ENCODE measurements at places on chromosomes 13 and 19.

DNA sequence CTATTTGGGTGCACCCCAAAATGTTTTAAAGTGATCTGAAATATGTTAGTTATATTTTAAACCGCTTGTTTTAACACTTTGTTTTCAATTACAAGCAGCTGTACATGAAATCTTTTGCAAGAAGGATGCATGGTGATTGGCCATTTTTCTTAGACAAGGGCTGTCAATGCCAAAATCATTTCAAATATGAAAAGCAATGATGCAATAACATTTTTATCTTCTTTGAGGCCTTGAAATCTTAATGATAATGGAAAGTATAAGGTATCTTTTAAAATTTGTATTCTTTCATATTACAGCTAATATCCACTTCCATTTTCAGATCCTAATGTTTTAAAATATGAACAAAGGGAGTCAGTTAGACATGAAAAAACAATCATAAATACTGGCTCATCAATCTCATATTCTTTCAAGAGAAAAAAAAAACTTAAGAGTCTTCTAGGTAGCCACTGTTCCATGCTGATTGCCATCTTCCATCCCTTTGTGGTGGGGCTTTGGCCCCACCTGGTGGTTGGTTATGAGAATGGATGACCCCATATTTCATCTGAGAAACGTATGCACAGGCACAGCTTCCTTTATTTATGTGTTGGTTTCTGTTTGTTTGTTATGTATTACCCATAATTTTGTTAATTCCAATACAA, 330.3 kb upstream of the MIR17HG start:
- DNase-seq = no peak

DNA sequence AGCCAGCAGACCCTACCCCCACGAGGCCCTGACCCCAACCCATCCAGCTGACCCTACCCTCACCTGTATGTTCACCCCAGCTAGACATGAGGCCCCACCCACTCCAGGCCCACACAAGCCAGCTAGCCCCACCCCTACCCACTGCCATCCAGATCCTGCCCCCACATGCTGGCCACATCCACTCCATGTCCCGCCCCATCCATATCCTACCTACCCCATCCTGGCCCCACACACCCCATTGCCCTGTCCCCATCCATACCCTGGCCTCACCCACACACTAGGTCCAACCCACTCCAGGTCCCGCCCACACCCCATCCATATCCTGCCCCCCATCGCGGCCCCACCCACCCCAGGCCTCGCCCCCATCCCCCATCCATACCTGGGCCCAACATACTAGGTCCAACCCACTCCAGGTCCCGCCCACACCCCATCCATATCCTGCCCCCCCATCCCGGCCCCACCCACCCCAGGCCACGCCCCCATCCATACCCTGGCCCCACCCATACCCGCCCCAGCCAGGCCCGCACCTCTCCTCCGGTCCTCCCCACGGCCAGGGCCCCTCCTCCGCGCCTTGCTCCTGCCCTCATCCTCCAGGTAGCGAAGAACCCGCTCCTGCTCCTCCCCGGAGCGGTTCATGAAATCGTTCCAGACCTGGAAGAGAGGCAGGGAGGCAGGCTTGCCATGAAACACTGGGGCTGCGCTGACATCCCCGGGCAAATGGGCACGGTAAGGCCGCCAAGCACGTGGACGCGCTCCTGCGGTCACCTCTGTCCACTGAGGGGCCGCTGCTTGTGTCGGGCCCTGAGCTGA, 7.2 kb downstream of the RNU6-9 start:
- no peak for DNase-seq

DNA sequence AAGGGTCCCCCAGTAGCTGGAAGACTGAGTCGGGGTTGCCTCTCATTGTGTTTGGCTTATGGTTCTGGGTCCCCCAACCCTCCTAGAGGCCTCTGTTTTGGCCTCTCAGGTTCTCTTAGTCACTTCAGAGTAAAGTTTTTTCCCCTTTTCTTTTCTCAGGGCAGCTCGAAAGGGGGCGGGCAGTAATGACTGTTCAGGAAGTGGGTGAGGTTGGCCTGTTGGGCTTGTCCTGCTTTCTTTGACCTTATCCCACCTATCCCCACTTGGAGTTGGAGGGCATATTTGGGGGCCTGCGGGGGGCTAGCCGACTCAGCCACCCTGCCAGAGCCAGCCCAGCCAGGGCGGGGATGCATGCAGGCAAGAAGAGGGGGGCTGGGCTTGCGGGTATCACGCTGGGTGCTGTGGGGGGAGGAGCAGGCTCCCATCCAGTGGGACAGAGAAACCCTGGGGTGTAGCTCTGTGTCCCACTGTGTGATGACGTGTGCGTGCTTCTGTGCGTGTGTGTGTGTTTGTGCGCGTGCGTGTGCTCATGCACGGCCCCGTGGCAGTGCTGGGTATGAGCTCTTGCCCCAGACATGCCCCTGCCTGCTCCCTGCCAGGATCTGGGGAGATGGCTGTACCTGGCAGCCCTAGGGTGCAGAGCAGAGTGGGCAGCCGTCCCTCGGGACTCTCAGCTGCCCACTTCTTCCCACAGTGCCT, 1.4 kb downstream of the CIC start:
- DNase-seq = peak; percentile 38

- DNase-seq = no peak
Measured at GRCh38 chr19:14432791-14433553, at the start of gene PKN1. TSS of gene PKN1 (plus strand) at chr19:14433306. CDS start at chr19:14433522, 216 bp downstream.

DNA sequence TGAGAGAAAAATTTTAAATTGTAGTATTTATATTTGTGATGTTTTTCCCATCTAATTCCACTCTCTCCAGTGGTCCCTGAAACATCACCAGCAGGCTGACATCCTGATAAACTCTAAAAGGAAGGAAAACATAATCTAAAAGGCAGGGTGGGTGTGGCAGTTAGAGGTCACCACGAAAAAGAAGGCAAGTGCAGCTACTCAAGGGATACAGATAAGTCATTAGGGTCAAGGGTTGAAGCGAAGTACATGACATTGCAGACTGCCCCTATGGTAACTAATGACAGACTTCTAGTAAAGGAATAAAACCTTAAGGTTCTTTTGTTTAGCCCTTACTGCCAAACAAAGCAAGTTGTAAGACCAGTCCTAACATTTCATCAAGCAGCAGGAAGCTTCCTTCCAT, 6.0 kb upstream of the NEK3 start:
- no peak for DNase-seq

DNA sequence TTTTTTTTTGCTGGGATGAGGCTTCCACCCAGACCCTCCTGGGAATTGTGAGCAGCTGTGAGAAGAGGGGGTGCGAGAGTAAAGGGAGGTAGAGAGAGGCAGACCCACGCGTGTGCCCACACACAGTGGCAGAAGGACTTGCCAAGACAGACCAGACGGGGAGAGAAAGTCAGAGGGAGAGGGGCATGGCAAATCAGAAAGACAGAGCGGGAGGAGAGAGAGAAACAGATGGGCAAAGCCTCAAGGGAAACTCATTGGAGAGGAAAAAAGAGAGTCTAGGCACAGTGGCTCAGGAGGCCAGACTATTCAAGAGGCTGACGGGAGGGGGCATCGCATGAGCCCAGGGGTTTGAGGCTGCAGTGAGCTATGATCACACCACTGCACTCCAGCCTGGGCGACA, 17.0 kb downstream of the CATSPERG start:
- no peak for DNase-seq

GRCh38 chr13:76889254-76889653, 3.0 kb upstream of the KCTD12 start:
- DNase-seq = no peak

- DNase-seq = no peak
Measured at GRCh38 chr19:17579661-17580244, 24.3 kb downstream of the COLGALT1 start.

DNA sequence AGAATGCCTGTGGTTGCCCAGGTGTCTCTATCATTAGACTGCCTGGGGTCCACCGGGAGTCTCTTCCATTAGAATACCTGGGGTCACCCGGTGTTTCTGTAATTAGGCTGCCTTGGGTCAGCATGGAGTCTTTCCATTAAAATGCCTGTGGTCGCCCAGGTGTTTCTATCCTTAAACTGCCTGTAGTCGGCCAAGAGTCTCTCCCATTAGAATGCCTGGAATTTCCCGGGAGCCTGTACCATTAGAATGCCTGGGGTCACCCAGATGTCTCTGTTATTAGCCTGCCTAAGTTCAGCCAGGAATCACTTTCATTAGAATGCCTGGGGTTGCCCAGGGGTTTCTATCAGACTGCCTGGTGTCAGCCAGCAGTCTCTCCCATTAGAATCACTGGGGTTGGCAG, 1492.8 kb downstream of the UQCRFS1 start:
- no peak for DNase-seq

DNA sequence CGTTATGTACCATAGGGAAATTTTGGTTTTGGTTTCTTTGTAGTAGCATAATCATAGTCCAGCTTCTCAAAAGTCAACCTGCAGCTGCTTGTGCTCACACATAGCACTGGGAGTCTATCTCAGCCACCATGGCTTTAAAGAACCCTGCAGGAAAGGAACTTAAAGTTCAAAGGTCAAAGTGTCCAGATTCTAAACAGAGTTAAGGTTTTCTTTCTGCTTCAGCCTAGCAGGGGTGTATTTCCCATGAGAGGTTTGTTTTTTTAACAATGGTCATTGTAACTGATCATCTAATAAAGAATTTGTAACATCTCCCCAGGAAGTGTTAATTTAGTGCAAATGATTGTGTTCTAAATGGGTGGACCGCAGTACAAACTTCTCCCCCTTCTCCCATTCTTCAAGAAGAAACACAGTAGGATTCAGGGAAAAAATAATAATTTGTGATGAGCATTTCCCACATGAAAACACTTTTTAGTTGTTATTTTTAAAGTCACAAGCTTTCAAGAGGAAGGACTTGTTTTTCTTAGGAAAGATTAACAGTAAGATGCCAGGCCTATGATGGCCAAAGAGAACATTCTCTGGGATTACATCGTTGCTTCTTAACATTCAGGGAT, 168.0 kb downstream of the EFNB2 start:
- DNase-seq = no peak

- no peak for DNase-seq
Measured at GRCh38 chr19:19650331-19650730, 6.9 kb upstream of the GMIP start.

GRCh38 chr19:18594096-18594823, 5.7 kb downstream of the REX1BD start:
- peak; percentile 39 for DNase-seq

DNA sequence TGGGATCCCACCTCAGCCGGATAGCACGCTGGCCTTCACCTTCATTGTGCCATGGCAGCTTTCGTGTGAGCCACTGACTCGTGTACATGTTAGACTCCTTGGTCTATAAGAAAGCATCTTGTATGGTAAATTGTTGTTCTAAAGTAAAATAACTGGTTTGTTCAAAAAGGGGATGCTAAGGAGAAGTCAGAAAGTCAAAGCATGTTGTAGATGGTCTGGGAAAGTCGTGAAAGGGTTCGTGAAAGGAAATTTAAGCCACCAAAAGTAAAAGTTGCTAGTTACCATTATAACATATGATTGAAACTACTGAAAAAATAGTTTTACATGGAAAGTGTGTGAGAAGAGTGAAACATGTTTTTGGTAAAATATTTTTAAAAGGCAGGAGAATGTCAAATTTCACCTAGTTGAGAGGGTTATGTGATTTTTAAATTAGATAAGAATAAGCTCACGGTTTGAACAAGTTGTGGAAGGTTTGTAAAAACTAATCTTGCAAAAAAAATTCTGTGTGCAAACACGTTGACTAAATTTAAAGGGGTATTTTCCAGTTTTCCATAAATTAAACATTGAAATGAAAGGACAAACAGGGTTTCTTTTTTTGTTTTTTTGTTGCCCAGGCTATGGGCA, 23.4 kb downstream of the DPRX start:
- no peak for DNase-seq

DNA sequence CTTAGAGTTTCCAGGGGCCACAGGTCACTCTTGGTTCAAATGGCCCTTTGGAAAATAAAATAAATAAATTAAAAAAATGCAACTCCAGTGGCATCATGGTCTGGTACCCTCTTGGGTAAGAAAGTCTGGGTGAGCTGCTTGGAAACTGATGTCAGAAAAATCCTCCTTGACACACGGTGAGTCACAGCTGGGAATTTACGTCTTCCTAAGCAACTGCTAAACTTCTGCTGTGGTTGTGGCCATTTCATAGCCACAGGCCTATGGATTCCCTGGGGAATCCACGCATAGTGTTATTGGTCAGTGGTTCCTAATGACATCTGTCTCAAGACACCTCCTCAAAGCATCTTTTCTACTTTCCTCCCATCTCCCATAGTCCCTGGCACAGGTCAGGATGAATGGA, 220.8 kb downstream of the COG6 start:
- no peak for DNase-seq

- no peak for DNase-seq
Measured at GRCh38 chr13:100298691-100299090, 209.8 kb downstream of the PCCA start.

GRCh38 chr13:80161219-80161618, 179.7 kb downstream of the SPRY2 start:
- DNase-seq = no peak

- DNase-seq = no peak
Measured at GRCh38 chr13:41710771-41711170, 250.1 kb downstream of the VWA8 start.

DNA sequence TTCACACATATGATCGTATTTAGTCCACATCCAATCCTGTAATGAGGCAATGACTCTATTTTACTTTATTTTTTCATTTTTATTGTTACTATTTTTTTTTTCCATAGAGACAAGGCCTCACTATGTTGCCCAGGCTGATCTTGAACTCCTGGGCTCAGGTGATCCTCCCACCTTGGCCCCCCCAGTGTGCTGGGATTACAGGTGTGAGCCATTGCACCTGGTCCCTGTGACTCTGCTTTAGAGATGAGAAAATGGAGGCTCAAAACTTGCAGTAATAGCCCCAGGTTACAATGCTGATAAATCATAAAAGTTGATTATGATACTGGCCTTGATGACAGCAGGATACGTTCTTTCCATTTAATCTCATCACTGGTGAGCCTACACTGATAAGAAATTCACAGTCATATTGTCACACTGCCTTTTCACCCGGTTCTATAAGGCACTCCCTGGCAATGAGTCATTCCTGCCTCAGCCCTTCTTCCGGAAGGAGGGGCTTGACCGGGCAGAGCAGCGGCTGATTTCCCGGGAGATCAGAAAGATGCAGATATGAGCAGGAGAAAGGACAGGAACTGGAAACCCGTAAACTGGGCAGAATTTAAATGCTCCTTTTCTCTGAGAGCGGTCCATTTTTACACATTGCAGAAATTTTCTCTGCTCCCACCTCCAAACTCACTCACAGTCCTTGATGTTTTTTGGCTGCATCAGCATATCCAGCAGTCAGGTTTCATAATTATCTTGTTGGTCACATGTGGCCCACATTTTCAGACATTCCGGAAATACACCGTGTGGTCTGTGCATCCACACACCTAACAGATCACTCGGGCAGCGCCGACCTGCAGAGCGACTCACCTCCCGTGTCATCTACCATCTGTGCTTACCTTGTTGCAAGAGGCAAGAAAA, 616.4 kb downstream of the EFNB2 start:
- DNase-seq = no peak

GRCh38 chr19:16423891-16424290, 47.9 kb downstream of the EPS15L1 start:
- no peak for DNase-seq
